ENCODE measurements at places on chromosomes 1 and 21.

DNA sequence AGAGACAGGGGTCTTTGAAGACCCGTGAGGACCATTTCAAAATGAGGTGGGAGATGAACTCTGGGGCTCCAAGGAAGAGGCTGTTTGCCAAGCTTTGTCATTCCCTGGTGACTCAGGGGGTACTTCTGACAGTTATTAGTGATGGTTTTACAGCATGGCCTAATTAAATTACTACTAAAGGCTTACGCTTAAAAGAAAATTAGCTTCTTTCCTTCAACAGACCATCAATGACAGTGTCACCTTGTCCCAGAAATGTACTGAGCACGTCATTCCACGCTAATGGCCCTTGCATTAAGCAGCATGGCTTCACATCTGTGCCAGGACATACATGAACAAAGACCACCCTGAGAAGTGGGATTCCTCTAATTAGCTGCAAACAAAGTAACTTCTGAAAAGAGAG, 5.1 kb upstream of the UTS2 start:
- no peak for DNase-seq

GRCh38 chr1:119510046-119510445, 3.0 kb downstream of the HSD3B1 start:
- no peak for DNase-seq

DNA sequence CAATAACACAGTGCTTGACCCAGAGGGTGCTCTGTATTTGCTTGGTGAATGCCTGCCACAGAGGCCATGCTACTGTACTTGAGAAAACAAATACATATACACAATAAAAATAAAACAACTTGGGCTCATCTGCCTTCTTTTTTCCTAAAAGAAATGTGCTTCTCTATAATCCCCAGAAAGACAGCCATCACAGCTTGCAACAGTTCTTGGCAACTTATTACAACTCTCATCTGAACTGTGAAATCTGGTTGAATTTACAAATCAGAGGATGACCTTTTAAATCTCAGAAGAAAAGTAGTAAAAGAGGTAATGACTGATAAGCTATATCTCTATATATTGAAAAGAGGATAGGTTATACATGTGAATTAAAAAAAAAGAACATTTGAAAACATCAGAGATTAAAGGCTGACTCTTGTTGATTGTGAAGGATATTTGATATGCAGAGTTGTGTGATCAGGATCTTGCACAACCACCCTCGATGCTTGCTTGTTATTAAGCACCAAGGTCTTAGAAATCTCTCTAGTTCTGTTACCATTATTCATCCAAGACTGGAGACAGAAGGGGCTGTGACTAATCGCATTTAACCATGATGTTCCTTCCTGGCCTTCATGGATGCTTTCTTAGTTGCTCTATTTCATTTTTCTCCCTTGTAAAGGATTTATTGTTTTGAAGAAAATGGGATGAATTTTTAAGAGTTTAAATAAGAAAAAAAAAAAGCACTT, 213.4 kb downstream of the APP start:
- DNase-seq, result peak; percentile 86

GRCh38 chr1:23394181-23394580, 24.5 kb upstream of the ZNF436 start:
- DNase-seq, result peak; percentile 73

GRCh38 chr1:81703391-81703755, 97.4 kb upstream of the ADGRL2 start:
- DNase-seq, result peak; percentile 64

GRCh38 chr1:14937288-14937949, 216.1 kb upstream of the TMEM51 start:
- DNase-seq, result no peak

- DNase-seq, result no peak
These were observed 9.1 kb downstream of the CELA2A start for GRCh38 chr1:15465674-15466073.

DNA sequence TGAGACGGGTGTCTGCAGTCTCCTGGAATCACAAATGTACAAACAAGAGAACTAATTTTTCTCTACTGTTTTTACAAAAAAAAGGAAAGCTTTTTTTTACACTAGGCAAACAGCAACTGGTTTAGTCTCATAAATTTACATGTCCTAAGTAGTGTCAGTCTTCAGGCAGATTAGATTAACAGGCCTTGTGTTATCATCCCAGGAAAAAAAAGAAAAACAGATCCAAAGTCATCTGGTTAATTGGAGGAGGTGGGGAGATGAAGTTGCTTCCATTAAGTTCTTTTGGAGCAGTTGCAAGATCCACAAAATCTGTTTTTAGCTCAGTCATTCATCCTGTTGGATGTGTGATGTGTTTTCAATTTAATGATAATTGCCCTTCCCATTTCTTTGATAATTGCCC, 363.5 kb upstream of the ADGRL2 start:
- DNase-seq, result no peak

GRCh38 chr1:182847105-182847504, 8.0 kb downstream of the DHX9 start:
- DNase-seq, result no peak

- no peak for DNase-seq
These were observed 5.3 kb upstream of the CCDC24 start for GRCh38 chr1:43985984-43986595.

GRCh38 chr1:200917291-200917817, 22.7 kb downstream of the INAVA start:
- no peak for DNase-seq

GRCh38 chr1:95954585-95954984, 720.6 kb downstream of the RWDD3 start:
- DNase-seq, result no peak

GRCh38 chr1:119380983-119381662, 12.5 kb downstream of the HAO2 start:
- no peak for DNase-seq

DNA sequence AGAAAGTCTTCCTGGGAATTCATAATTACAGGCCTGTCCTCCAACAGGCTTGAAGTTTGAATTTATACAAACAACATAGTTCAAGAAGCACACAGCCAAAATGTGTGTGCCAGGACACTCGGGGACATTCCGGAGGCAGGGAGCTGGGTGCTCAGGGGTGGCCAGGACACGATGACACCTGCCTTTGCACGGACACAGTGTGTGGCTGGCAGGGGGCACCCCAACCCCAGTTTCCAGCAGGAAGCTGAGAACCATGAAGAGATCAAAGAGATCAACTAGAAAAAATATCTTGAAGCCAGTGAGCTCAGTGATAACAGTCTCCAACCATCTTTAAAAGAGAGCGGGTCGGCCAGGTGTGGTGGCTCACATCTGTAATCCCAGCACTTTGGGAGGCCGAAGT, 32.5 kb upstream of the TRAPPC10 start:
- no peak for DNase-seq

GRCh38 chr1:92481971-92482664, 4.6 kb downstream of the GFI1 start:
- peak; percentile 25 for DNase-seq

DNA sequence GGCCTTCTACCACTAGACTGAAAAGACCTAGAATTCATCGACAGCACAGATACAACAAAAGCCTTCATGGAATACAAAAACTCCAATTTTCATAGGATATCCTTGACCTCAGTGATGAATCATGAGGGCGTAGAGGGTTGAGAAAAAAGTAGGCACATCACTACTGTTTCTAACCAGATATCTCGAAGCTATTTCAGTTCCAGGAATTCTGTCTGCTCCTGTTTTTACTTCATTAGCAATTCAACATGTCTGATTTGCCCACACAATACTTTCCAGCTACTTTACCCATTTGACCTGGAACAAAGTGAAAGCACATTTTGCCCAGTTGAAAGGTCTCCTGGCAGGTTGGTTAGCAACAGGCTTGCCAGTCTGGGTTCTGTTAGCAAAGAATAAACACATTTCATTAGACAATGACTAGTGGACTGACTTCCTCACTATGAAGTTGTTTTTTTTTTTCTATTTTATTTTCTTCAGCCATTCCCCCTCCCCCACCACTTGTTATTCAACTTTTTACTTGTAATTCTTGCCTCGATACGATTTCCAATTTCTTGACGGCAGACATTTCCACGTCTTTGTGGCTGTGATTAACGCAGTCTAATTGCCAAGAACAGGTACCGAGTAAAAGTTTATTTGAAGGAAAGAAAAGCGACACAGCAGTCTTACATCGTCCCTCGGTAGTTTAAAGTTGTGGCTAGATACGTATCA, 4.0 kb upstream of the ZBTB18 start:
- peak; percentile 48 for DNase-seq

GRCh38 chr1:32786856-32787255, 30.3 kb downstream of the YARS1 start:
- DNase-seq, result peak; percentile 38

DNA sequence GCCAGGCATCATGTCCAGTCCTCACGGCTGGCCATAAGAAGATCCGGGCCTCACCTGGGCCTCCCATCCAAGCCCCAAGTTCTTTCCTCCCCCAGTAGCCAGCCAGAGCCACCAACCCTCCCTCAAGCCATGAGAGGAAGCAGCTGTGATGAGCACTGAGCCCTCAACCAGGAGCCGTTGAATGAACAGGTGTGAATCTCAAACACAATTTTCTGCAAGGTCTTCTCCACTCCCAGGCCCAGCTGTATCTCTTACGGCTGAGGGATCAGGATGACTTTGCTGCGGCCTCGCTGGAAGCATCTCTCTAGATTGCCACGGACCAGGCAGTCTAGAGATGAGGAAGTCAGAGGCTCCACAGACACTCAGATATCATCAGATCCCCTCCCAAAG, 9.8 kb upstream of the CLDN14 start:
- DNase-seq, result no peak

- DNase-seq, result no peak
These were observed 28.8 kb upstream of the RERE start for GRCh38 chr1:8846263-8846662.

DNA sequence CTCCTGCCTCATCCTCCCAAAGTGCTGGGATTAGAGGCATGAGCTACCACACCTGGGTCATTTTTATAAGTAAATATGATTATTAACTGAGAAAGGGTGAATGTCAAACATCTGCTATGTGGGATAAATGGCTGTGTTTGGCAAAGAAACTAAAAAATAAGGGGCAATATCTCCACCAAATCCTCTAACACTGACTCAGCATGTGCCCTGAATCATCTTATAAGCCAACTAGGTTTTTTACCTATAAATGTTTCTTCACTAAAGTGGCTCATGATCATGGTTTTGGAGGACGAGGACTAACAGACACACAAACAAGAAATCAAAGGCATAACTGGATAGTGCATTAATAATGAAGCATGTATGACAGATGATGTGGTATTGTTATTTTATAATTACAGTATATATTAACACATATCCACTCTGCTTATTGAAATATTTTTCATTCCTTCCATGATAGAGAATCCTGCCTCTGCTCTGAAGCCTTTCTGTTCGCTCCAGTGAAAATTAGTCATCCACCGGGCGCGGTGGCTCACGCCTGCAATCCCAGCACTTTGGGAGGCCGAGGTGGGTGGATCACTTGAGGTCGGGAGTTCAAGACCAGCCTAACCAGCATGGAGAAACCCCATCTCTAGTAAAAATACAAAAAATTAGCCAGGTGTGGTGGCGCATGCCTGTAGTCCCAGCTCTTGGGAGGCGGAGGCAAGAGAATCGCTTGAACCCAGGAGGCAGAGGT, 11.7 kb upstream of the ARHGAP29 start:
- DNase-seq, result no peak

Data from adipocyte (in vitro differentiated cells).